Cortex of kidney (tissue), 1 donor: ENCODE measurements at places on chromosomes 4 and X.

- no peak for DNase-seq
Measured at GRCh38 chrX:142891046-142891445, 134.7 kb upstream of the SPANXN4 start.

- no peak for DNase-seq
Measured at GRCh38 chr4:78551420-78552351, at the start of gene ANXA3. ANXA3 (plus strand) TSS chr4:78551770; CDS start chr4:78554474, 2,704 bp downstream.

DNA sequence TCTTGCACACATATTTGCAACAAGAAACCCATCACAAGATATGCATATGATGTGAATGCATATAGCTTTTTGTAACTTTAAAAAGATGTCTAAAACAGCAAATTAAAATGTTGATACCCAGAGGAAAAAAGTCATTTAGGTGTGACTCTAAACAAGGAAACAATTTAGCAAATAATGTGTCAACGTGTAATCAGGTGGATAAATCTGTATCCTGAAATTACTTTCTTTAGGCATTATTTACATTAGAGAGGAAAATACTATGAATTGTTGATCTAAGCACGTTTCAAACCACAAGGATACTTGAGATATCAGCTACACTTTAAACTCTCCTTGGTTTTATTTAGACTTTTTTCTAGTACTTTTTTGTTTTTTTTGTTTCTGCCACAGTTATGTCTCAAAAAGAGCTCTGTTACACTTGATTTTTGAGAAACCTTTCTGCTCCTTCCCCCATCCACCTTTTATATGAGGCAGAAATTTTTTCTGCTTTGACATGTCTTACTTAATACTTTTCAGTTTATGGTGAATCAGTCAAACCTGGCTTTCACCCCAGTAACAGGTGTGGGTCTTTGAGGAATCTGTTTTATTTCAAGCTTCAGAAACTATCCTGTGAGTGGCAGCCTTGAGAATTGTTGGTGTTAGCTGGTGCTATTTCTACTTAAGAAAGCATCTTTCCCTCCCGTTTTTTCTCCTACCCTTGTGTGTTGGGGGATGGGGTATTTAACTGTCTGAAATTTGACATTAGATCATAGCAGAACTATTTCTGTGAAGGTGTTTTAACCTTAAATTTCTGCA, 1.9 kb downstream of the NPNT start:
- no peak for DNase-seq

GRCh38 chr4:150012851-150013360, 65.3 kb upstream of the DCLK2 start:
- DNase-seq: no peak

GRCh38 chr4:108024878-108025165, 35.1 kb downstream of the HADH start:
- DNase-seq: no peak

DNA sequence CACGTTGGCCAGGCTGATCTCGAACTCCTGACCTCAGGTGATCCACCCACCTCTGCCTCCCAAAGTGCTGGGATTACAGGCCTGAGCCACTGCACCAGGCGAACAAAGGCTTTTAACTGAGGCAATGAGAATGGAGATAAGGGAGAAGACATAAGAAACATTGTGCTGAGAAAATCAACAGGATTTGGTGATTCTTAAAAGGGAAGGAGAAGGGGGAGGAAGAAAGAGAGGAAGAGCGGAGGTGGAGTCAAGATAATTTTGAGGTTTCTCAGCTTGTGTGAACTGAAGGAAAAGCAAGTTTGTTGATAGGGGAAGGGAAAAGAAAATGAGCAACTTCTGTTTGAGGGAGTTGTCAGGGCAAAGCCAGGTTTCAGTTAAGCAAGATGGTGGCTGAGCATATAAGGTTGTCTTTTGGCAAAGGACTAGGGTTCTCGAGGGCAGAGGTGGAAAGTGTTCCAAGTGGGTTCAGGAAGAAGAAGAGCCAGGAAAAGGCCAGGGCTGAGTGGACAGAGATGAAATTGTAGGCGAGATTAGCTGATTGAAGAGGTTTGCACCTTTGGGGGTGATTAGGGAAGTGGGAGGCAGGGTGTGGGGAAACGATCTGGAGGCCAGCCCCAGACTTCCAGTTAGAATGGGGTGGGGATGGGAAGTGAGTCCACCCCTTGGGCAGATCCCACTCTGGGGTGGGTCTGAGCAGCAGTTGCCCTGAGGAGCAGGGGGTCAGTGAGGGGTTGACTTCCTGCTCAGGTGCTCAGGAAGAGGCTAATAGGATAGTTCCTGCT, 7.8 kb downstream of the DOCK11 start:
- DNase-seq: no peak

DNA sequence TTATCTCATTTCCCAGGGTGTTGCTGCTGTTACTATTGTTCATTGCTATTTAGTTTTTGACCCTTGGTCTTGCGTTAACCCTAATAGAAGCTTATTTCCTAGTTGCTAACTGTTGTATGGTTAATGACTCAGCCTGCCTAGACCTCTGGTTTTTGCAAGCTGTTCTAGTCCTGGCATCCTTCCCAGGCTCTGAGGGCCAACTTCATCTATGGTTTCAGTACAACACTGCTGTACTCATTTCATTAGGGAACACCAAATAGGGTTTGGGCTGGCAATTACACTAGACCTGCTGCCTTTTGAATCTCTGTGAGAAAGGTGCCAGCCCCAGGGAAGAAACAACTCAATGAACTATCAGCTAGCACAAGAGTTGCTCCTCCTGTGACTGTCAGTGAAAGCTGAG, 59.6 kb downstream of the DCX start:
- DNase-seq: no peak

DNA sequence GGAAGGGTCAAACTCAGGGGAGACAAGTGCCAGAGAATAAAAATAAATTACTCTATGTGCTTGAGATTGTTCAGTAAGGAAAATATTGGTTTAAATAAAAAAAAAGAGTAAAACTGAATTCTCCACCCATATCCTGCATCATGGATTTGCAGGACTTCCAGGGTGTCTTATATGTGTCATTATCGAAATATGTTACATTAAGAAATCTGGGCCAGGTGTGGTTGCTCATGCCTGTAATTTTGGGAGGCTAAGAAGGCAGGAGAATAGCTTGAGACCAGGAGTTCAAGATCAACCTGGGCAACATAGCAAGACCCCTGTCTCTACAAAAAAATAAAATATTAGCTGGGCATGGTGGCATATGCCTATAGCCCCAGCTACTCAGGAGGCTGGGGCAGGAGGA, 104.9 kb downstream of the PPP3CA start:
- DNase-seq: no peak

- no peak for DNase-seq
Measured at GRCh38 chr4:173269280-173269679, 64.9 kb downstream of the HMGB2 start.

GRCh38 chrX:150312931-150313330, 50.2 kb upstream of the MAMLD1 start:
- DNase-seq: no peak

DNA sequence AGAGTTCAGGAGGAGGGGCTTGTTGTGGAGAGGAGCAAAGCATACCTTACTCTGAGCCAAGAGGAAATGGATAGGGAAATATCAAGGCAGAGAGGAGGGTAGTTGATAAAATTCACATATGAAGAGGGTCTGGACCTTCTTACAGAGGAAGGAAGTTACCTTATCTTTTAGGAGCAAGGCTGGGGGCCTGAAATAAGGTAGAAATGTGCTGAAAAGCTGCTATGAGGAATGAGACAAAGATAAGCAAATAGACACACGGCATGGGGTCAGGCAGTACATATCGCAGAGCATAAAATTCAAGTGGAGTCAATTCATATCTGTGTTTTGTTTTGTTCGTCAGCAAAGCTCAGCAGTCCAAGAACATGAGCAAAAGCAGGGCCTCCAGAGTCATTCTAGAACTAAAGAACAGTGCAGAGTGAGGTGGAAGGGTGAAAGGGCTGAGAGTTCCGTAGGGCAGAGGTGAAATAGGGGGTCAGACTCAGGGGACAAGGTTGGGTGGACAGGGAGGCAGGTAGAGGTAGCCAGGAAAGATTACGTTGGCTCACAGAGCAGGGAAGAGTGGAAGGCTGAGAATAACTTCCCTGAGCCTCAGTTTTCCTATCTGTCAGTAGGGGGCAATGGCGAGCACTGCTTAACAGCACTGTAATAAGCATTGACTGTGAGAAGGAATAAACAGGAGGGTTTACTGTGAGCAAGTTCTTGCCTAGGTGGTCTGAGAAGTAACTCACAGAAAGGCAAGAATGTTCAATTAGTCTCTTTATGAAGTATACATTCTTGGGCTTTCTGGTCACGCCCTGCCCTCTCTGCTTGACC, 9.2 kb downstream of the VSIG4 start:
- DNase-seq: no peak

- no peak for DNase-seq
Measured at GRCh38 chr4:114178392-114178791, 198.9 kb upstream of the ARSJ start.
